ENCODE measurements at places on chromosomes 13 and 19.

DNA sequence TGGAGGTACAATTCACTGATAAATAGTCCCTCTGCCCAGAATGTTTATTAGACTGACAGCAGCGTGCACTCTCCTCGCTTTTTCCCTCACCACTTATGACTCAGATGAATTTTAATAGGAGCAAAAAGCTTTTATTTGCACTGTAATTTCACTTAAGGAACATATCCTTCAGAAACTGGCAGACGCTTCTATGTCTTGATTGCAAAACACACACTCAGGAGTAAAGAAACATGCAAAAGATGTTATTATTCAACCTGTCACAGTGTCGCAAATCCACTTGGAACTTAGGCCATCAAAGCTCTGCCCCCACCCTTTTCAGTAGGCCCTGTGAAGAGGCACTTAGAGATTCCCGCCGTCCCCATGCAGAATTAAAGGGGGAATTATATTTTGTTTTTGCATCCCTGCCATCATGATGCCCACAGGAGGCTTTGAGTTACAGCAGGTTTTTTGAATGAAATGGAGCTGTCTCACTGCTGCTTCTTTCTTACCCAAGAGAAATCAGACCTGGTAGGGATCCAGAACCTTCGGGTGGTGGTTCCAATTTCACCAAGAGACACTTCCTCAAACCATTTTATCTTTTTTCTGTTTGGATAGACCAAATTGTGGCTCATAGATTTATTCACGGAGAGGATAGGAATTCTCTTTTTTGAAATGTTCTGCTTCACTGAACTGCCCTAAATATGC, 74.5 kb downstream of the GGACT start:
- DNase-seq, result no peak

DNA sequence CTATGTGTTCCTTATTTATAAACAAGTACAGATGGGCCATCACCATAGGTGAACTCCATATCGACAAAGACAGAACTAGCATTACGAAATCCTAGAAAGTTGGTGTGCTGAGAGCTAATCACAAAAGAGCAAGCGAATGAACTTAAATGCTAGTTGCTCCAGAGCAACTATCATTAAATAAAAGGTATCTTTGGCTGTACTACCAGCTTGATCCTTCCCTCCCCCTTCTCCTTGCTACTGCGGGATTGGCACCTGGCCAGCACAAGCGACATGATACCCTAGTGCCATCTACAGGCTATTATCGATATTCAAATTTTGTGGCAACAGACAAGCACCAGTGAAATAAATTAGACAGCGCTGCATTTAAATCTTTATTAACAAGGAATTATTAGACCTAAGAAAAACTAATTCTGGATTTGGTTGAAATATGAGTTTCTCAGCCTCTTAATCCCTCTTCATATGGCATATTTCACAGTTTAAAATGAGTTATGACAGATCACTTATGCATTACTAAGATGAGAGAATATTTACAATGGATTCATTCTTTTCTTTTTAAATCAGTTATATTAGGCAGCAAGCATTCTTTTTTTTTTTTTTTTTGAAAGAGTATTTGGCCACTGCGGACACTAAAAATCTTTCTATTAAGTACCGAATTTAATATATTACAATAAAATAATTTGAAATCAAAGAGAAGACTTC, 5.8 kb downstream of the PCDH9 start:
- peak; percentile 82 for DNase-seq

DNA sequence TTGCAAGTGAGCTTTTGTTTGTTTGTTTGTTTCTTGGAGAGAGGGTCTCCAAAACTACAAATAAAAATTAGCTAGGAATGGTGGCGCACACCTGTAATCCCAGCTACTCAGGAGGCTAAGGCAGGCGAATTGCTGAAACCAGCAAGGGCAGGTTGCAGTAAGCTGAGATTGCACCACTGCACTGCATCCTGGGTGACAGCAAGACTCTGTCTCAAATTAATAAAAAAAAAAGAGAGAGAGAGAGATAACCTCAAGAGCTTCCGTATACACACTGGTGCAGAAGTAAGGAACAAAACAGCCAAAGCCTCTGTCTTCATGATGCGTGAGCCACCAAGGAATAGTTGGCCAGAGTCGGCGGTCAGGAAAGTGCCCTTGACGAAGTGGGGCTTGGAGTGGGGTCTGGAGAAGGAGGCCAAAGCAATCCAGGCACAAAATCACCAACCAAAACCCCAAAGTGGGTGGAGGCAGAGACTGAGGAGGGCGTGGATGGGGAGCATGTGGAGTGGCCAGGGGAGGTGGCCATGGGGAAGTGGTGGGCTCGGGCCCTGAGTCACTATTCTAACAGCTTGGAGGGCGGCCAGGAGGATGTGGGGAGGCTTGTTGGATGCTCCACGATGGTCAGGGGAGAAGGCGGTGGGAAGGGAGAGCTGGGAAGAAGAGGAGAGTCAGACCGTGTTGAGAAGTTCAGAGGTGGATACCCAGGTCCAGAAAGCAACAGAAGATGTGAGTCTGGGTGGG, 21.2 kb upstream of the TOMM40 start:
- no peak for DNase-seq

- no peak for DNase-seq
Measured at GRCh38 chr13:39510316-39510695, 92.7 kb downstream of the LHFPL6 start.

GRCh38 chr19:53904909-53905308, 4.2 kb upstream of the CACNG7 start:
- DNase-seq, result no peak

DNA sequence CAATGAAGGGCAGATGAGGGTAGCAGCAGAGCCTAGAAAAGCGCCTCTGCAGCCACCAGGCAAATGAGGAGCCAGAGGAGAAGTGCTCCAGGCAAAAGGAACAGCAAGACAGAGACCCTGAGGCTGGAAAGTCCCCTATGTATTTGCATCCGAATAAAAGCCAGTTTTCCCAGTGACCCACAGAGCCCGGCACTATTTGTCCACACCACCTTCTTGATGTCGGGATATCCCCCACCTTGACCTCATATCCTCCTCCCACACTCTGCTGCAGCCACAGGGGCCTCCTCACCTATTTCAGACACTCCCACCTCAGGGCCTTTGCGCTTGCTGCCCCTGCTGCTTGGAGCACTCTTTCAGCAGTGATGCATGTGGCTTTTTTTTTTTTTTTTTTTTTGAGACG, 6.6 kb downstream of the ATG4D start:
- no peak for DNase-seq

- DNase-seq, result no peak
Measured at GRCh38 chr13:80029170-80029569, 311.8 kb downstream of the SPRY2 start.

All from kidney tubule cell (primary cell).